ENCODE measurements at places on chromosomes 2 and 18.

DNA sequence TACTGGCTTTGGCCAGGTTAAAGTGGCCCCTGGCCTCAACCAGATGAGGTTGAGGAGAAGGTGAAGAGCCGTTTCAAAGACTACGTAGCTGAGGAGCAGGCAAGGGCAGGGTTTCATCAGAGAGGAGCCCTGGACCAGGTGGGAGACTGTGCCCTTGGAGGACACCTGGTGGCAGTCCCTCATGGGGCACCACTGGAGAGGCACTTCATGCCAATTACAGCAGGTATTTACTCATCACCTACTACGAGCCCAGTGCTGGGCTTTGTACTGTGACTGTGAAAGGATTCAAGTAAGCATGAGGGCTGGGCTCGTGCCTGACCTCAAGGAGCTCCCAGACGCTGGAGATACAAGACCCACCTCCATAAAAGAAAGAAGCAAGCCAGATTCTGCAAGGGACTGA is 37.6 kb downstream of the SMAD7 start:
- no peak for DNase-seq

DNA sequence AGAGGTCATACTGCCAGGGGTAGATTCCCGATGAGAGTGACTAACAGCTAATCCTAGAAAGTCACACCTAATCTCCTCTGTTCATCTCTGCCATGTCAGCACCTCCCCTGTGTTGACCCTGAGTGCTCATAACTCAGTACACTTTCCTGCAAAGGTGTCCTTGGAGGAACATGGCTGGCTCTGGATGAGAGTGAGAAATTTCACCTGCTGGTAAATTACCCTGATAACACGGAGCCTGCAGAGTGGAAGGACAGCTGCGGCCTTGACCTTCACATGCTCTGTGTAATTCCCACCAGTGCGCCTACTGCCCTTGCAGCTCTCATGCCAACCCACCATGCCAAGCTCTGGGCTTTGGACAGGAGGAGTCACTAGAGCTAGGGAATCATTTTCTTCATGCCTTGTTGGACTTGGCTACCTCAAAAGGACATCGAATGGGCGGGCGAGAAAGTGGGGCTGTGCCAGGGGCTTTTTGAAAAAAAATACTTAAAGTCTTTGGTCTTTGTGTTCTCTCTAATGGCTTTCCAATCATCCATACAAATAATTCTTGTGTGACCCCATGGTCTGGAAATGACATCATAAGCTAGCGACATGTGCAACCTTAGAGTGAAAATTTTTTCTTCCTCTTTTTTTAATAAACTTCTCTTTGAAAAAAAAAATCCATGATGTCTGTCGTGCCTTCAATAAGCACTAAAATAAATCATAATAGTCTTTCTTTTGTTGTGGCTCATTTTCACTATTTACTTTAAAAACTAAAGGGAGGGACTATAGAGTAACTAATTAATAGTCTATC is 319.9 kb downstream of the MYCN start:
- no peak for DNase-seq

DNA sequence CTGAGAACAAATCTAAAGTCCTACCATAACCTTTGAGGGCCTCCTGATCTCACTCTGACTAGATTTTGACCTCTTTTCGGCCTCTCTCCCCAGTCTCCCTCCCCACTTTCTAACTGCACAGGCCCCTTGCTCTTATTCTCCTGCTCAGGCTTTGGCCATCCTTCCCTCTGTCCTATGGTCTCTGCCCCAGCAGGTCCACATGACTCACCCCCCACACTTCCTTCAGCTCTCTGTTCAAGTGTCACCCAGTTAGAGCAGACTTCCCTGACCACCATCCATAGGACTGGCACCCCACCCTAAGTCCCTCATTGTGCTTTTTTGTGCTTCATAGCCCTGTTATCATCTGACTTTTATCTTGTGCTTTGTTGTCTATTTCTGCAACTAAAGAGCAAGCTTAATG is 41.2 kb upstream of the NT5C1B start:
- no peak for DNase-seq

- DNase-seq: no peak
These were observed 251.9 kb upstream of the RAB12 start for GRCh38 chr18:8357320-8357719.

DNA sequence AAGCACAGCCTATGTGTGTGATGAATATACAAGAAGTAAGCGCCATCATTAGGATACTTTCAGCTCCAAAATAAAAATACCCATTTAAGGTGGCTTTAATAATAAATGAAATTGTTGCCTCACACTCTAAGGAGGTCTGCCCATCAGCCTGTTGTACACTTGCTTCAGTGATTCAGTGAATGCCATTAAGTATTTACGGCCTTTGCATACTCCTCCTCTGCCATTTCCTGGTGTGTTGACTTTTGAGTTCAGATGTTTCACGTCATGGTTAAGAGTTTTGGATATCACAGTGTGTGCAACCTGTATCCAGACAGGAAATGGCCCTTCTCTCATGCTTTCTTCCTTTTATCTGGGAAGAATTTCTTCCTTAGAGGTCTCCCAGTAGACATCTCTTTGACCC is 38.6 kb upstream of the SNORC start:
- no peak for DNase-seq

GRCh38 chr2:150165988-150166312 is 321.5 kb downstream of the RND3 start:
- no peak for DNase-seq

DNA sequence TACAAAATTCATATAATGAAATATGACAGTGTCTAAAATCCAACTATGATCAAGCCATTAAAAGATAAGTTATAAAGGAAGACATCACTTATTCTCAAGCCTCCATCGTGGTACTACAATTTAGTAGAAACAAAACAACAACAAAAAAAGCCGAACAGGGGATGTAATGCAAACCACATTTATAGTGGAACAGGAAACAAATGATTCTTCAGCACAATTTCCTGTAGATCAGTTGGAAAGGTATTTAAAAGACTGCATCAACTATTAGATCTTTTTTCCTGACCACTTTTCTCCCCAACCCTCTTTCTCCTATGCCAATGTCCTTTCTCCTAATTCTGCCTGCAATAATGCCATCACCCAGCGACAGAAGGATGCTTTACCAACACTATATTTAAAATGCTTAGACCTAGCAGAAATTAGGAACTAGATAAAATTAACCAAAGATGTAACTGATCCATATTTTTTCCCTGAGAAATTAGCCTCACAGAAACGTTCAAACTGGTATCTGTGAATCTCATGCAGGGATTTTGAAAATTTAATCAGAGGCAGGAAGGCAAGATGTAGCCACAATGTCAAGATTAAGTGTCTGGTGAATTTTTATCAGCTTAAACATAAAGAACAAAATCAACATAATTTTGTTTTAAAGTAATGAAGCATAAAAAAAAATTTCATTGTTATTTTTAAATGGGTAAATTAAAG is 271.4 kb downstream of the TCF4 start:
- no peak for DNase-seq

- peak; percentile 47 for DNase-seq
These were observed 3.3 kb upstream of the POU3F3 start for GRCh38 chr2:104850361-104851290.

GRCh38 chr2:55431982-55432627 is 12.4 kb upstream of the CCDC88A start:
- peak; percentile 25 for DNase-seq

DNA sequence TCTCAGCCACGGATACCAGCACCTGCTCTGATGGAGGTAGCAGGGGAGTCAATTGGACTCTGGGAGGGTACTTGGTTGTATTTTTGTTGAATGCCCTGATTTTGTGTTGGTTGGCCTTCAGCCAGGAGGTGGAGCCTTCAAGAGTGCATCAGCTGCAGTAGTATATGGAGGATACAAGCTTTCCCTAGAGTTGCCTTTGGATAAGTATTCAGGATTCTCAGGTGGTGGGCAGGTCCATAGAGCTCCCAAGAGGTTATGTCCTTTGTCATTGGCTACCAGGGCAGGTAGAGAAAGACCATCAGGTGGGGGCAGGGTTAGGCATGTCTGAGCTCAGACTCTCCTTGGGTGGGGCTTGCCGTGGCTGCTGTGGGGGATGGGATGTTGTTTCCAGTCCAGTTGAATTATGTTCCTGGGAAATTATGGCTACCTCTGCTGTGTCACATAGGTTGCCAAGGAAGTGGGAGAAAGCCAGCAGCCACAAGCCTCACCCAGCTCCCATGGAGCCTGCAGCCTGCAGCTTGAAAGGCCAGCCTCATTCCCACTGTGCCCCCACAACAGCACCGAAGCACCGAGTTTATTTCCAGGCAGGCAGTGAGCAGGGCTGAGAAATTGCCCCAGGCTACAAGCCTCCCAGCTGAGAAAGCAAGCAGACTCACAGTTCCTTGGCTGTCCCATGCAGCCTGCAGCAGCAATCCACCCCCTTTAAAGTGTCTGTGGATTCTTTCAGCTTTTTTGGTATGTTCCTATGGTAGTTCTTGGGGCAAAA is 38.6 kb upstream of the CHST9 start:
- DNase-seq: no peak

- no peak for DNase-seq
These were observed 4.1 kb downstream of the CDK5R2 start for GRCh38 chr2:218963601-218964000.

- peak; percentile 16 for DNase-seq
These were observed 254.9 kb upstream of the ZEB2 start for GRCh38 chr2:144774809-144775208.

GRCh38 chr2:134301099-134301927 is 47.4 kb downstream of the MGAT5 start:
- DNase-seq: no peak

DNA sequence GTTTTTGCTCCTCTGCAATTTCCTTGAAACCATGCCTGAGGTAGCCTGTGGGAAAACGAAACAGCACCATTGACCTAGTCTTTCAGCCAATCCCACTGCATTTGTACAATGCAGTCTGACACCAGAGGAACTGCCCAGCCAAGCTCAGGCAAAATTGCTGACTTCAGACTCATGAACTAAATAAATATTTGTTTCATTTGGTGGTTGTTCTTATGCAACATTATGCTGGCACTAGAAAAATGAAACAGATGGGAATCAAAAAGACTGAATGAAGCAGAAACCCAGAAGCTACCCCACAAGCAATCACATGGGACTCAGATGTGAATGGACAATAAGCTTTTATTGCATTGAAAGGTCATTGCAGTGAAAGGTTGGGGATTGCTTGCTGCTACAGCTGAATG is 1.7 kb downstream of the NAT8 start:
- no peak for DNase-seq

DNA sequence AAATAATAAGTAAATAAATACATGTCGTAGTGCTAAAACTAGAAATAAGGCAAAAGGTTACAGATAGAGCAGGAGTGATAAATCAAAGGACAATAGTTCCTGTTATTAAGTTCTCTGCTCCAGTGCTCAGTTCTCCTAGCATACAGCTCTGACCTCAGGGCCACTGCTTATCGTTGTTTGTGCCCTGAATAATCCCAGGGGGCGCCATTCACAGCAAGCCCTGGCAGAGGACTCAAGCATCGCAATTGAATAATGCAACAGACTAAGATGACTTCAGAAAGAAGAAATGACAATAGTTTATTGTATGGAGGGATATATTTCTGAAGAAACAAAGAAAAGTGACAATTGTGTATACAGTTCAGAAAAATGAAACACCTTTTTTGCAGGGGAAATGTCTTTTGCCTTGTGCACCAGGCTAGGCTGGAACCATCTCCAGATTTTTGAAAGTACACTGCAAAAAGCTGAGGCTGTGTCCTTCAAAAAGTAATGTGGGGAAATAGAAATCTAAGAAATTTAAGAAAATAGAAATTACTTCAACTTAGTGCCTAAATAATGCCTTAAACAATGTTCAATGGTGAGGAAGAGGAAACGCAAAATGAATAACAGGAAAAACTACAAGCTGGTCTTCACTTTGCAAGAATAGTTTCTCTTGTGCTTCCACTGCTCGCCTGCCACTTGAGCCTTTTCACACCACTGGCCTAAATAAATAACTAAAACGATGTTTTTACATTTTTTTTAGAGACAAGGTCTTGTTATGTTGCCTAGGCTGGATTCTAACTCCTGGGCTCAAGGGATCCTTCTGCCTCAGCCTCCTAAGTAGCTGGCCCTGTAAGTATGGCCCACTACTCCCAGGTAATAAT is 19.0 kb upstream of the CCNYL1 start:
- DNase-seq: no peak

DNA sequence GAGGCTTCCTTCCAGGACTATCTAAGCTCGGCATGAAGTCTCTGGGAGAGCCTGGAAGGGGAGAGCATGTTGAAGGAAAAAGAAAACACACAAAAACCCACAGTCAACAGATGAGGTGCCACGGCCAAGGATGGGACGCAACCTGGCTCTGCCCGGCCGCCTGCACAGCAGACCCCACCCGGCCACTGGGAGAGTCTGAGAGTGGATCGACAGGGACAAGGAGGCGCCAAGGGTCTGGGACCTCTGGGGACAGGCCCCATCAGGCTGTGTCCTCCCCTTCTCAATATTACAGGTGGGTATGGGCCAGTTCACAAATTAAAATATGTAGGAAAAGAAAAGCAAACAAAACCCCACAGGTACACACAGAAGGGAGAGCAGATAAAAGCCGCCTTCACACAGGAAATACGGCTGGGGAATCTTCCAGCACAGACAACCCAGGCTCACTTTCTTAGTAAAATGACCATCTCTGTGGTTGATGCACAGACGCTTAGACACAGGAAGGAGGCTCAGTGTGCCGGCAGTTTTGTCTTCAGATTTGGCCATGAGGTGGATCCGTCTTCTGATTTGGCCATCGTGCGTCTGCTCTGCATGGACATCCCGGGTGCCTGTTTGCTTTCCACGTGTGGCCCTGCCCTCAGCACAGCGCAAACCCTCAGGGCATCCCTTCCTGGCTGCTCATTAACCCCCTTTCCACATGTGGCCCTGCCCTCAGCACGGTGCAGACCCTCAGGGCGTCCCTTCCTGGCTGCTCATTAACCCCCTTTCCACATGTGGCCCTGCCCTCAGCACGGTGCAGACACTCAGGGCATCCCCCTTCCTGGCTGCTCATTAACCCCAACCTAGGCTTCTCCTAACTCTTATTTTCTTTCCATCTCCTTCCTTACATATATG is 138.4 kb downstream of the EIPR1 start:
- DNase-seq: no peak

GRCh38 chr2:120402508-120402907 is 56.6 kb downstream of the INHBB start:
- DNase-seq: no peak
